ENCODE measurements at places on chromosomes 3 and 15.

GRCh38 chr3:160378331-160379109, 20.5 kb downstream of the IFT80 start:
- no peak for DNase-seq

DNA sequence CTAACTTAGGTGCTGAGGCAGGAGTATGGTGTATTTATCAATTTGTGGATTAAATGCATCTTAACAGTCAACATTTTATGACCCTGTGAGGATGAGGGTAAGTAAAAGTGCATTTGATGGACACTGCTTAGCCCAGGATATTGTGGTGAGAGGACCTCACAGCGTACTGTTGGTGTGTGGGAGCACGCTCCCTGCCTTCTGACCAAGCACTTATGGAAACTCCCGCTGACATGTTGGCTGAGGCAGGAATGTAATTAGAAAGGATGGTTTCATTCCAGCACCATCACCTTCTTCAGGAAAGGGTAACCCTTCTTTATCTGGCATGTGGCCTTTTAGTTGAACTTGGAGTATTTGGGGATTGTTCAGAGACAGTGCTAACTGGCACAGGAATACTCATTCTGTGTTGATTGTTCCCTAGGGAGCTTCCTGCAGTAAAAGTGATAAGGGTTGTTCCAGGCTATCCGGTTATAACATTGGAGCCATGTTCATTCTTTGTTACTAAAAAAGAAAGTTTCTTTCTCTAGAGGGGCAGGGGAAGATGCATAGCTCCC, 11.7 kb upstream of the FSTL1 start:
- no peak for DNase-seq

DNA sequence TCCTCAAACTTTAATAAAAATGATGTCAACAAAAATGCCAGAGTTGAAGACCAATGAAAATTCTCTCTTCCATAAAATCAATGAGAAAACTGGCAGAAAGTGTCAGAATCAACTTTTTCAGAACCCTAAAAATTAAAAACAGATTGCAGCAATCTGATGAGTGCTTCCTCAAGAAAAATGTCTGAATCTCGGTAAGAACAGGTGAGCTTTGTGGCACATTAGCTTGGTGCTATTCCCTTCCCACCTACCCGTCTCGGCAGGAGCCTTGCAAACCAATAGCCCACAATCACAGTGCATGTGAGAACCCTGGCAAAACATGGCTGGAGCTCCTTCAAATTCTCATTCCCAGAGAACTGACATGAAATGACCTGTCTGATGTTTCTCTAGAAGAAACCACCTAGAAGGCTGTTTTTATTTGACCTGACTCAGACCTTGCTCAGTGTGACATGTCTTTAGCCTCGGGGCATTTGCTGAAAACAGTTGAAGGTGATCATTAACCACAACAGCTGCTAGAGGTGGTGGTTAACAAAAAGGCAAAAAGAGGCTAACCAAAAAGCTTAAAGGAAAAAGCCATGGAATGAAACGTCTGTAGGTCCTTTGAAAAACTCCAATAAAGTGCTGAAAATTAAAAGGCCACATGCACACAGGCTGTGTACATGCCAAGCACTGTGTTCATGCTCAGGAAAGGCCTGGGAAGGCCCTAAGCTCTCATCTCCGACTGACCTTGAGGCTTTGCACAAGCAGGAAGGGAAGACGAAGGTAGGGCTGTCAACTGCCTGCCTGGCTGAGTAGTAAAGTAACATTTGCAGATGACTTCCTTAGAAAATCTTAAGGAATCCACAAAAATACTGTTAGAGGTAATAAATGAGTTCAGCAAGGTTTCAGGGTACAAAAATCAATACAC, 253.0 kb upstream of the NSMCE3 start:
- no peak for DNase-seq

GRCh38 chr15:63029676-63030075, 12.9 kb upstream of the TPM1 start:
- DNase-seq = no peak

DNA sequence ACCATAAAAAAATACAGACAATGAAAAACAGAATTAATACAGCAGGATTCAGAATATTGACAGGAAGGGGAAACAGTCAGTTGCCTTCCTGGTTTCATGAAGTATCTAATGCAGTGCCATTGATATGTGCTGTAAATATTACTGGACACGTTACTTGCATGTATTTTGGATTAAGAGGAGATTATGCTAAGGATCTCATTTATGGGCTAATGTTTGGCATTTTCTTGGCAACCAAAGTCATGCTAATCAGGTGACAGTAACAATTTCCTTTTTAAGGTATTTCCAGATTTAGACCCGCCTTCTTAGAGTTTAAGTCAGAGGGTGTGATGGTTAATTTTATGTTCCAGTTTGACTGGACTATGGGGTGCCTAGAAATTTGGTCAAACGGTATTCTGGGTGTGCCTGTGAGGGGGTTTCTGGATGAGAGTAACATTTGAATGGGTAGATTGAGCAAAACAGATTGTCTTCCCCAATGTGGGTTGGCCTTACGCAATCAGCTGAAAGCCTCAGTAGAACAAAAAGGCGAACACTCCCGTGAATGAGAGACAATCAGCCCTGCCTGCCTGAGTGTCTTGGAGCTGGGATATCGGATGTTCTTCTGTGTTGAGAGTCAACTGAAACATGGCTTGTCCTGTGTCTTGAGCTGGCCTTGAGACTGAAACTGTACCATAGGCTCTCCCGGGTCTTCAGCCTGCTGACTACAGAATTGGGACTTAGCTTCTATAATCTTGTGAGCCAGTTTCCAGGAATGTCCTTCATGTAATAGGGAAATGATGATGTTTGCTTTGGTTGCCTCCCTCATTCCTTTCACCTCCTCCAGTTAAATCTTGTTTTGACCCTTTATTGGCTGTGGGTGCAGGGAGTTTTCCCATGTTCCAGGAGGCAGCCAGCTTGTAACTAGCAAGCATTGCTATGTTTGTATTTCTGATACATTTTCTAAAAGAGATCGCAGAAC, 10.5 kb downstream of the SQOR start:
- no peak for DNase-seq

DNA sequence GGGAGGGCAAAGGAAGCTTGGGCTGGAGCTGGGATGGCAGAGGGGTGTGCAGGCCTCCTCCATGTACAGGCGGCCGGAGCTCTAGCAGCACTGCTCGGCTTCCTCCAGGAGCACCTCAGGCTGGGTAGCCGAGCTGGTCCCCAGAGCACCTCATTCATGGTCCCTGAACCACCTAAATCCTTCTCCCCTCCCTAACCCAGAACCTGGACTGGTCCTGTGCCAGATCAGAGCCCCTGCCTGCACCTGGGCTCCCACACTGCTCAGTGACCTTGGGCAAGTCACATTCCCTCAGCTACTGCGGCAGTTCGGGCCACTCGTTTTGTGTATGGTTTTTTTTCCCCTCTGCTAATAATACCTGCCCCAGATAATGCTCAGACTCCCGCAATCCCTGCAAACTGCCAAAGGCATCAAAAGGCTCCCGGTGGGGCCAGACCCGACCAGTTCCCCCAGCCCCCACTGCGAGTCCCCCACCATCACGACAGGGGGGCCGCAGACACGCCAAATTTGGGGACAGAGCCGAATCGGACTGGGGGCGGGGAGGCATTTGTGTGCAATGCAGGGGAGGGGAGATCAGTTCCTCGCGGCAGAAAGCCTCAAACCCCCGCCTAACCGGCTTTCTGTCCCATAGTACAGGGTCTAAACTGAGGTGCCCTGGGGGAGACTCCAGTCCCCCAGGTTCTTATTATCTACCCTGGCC, 1.3 kb downstream of the SEMA7A start:
- no peak for DNase-seq

DNA sequence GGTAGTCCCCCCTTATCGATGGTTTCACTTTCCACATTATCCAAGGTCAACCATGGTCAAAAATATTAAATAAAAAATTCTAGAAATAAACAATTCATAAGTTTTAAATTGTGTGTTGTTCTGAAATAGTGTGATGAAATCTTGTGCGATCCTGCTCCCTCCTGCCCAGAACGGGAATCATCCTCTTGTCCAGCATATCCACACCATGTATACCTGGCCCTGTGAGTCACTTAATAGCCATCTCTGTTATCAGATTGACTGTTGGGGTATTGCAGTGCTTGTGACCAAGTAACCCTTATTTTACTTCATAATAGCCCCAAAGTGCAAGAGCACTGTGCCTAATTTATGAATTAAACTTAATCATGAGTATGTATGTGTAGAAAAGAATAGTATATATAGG, 19.1 kb downstream of the FAM81A start:
- no peak for DNase-seq

DNA sequence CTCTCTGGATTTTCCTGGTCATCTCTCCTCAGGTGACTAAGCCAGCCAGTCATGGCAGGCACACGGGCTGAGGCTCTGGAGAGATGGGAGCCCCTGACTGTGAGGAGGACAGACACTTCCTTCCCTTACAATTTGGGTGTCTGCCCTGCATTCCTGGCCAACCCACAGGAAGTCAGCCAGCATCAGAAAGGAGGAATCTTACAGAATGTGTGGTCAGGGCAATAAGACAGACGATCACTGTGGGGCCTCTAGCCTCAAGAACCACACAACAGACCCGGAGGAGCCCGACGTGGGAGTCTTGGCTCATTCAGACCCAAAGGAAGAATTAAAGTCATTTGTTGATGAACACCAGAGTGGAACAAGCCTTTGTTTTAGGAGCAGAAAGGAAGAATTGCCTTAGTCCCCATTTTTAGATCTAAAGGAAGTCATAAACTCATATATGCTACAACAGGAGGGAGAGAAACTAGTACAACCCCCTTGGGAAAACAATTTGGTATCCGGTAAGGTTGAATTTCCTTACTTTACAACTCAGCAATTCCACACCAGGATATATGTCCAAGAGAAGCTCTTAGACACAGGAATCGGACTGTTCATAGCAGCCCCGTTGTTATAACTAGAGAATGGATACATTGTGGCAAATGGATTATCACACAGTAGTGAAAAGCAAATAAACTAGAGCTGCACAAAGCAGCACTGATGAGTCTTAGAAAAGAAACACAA, 62.2 kb downstream of the ABTB1 start:
- no peak for DNase-seq

- no peak for DNase-seq
Observed at GRCh38 chr15:28977377-28978010, 91.7 kb downstream of the APBA2 start.

DNA sequence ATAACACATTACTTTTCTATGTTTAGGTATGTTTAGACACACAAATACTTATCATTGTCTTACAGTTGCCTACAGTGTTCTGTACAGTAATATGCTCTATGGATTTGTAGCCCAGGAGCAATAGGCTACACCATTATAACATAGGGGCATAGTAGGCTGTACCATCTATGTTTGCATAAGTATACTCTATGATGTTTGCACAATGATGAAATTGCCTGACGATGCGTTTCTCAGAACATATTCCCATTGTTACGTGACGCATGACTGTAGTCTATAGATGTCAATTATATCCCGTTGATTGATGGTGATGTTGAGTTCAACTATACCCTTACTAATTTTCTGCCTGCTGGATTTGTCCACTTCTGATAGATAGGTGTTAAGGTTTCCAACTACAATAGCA, 139.4 kb upstream of the PFN2 start:
- no peak for DNase-seq

DNA sequence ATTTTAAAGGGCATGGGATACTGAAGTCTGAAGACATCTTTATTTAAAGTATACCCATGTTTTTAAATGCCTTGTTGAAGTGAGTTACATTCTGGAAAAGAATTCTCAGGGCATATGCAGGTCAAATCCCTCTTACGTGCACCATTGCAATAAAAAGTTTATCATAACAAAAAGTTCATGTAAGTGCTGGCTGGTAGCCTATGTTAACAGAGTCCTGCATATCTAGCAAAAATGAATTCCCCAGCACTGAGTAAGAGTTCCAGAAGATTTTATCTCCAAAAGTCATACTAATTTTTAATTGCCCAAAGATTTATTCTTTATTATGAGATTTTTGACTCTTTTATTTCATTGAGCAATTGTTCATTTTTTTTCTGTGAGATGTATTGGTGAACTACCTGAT, 104.7 kb upstream of the ROBO1 start:
- DNase-seq = no peak

- no peak for DNase-seq
Observed at GRCh38 chr3:145900056-145900829, 260.7 kb downstream of the PLOD2 start.

DNA sequence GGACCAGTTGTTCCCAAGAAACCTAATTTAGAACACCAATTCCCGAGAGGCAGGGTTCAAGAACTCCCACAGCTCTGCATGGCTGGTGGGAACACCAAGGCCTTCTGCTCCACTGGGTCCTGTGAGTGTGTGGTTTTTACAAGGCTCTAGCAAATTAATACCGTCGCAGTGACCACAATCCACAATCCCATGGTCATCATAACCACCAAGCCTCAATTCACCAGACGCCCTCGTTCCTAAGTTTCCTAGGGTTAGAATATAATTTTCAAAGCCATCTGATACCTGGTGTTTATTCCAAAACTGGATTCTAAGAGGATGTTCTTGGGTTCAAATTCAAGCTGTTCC, 114.9 kb upstream of the RPL32 start:
- no peak for DNase-seq

DNA sequence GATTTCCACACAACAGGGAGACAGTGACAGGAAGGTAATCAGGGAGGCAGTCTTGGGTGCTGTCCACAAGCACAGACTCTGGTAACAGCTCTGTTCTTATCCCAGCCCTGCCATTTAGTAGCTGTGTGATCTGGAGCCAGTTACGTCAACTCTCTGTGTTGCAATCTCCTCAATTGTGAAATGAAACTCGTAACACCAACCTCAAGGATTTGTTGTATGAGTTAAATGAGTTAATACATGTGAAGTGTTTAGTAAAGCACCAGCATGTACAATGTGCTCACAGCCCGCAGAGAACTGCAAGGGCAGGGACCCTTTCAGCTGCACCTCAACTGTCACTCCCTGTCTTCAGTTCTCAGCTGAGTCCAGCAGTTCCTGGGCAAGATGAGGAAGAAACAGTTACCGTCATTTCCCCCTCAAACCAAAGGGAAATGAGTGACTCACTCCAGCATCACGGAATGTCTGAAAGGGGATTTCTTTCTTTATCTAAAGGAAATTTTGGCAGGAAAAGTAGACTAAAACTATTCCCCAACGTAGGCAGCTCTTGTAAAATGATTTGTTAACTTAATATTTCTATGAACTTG, 39.9 kb upstream of the MB21D2 start:
- no peak for DNase-seq

DNA sequence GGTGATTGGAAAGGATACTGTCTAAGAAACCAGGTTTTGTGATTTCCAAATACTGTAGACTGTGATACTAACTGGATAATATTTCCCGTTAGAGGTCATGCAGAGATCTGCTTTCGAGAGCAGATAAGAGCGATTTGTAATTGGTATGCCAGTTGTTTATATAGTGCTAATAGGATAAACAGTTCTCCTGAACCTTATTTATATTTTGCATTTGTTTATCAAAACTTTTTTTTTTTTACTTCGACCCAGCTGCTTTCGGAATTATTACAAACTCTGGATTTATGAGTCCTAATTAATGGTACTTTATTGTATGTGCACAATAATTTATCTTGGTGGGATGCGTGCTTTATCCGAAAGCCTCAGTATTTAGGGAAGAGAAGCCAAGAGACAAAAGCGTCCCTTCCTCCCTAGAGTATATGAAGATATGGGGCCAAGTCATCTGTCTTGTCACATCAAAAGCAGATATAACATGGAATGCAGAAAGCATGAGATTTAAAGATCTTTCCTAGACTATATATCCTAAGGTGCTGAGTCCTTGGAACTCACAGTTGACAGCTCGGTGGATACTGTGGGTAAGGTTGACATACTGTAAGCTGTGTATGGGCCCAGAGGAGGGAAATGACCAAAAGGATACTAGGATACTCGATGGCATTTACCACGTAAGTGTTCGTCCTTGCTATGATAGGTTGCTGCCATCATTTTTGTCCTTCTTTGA, 62.2 kb downstream of the SMAD6 start:
- DNase-seq = no peak
